Cortex of kidney (tissue), 1 donor: ENCODE measurements at places on chromosomes 2 and 18.

DNA sequence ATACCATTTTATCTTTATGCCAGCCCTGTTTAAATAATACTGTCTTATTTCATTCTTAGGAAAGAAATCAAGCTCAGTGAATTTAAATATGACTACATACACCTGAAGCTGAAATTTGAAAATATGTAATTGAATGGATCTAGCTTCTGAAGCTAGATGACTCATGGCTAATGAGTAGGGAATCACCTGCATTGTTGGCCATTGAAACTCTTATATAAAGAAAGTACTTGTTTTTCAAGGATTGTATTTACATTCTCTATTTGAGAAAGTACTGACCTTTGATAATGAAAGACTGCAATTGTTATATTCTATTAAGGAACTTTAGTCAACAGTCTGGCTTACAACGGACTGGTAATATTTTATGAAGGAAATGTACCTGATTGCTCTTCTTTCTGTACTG is 346.7 kb upstream of the LRATD1 start:
- no peak for DNase-seq

DNA sequence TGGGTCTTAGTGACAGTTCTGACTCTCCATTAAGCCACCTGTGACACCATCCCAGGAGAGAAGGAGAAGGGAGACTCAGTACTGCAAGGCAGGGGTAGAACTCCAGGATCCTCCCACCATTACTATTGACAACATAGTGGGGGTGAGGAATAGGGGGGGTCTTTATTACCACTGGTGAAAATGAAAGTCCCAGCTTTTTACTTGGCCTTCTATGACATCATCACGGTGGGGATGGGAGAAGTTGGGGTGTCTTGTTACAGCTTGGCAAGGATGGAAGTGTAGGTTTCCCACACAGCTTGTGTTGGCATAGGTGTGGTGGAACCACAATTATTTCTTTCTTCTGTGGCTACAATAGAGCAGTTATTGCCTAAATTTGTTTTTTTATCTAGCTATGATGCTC is 203.9 kb upstream of the DTNA start:
- no peak for DNase-seq

- no peak for DNase-seq
Measured at GRCh38 chr2:201242571-201243277, 17.6 kb upstream of the CASP8 start.

GRCh38 chr18:45336448-45336847 is 278.8 kb upstream of the SLC14A2 start:
- DNase-seq: no peak

DNA sequence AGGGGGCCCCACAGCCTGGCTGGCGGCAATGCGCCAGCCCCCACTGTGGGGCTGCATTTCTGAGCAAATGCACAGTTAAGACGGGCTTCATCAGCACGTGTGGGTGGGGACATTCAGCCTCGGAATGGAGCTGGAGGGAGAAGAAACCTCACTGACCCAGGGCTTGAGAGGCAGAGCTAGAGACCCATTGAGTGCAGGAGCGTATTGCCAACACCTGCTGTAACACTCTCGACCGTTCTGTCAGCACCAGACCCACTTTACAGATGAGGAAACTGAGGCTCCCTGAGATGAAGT is 200.9 kb upstream of the RAB6C start:
- DNase-seq: no peak

DNA sequence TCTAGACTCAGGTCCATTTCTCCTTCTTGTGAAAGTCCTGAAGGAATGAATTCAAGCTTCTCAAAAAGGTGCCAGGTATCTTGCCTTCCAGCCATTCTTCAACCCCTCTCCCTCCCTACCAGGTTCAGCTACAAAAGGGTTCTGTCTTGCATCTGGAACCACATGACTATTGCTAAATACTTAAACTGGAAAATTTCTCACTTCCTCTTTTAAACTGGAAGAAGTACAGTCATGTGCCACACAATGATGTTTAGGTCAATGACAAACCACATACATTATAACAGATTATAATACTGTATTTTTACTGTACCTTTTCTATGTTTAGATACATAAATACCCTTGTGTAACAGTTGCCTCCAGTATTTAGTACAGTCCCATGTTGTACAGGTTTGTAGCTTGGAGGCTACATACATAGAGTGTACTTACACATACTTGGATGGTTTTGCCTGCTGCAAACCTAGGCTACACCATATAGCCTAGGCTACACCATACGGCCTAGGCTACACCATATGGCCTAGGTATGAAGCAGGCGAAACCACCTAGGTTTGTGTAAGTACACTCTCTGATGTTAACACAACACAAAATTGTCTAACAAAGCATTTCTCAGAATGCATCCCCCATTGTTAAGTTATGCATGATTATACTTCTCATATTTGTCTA is 142.0 kb upstream of the DNMT3A start:
- no peak for DNase-seq

DNA sequence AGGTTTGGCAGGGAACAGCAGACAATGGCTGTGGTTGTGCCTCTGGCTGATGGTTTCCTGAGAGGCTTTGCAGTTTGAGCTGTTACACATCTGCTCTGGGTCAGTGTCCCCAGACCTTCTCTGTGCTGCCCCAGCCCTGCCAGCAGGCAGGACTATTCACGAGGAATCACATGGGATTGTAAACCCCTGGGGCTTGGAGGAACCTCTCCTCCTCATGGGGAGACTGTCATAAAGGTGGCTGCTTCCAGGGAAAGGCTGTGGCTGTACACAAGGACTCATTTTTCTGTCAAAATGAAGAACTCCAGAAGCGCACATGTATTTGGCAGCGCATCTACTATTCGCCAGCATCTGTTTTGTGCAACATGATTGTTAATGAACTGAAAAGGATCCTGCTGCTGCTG is 142.6 kb upstream of the CYP1B1 start:
- no peak for DNase-seq

- DNase-seq: no peak
Measured at GRCh38 chr18:5424903-5425664, 118.7 kb downstream of the EPB41L3 start.

DNA sequence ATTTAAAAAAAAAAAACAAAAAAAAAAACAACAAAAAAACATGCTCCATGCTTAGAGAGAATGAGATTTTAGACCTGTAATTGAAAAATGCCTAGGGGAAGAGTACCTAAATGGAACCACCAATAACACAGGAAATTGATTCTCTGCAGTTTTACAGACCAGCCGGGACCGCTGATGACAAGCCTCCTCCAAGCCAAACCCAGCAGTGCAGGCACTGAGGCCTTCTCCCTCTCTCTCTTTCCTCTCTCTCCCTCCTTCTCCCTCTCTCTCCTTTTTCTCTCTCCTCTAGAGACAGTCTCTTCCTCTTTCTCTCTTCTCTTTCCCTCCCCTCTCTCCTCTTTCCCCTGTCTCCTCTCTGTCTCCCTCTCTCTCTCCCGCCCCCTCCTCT is 228.8 kb upstream of the COPS8 start:
- DNase-seq: no peak

DNA sequence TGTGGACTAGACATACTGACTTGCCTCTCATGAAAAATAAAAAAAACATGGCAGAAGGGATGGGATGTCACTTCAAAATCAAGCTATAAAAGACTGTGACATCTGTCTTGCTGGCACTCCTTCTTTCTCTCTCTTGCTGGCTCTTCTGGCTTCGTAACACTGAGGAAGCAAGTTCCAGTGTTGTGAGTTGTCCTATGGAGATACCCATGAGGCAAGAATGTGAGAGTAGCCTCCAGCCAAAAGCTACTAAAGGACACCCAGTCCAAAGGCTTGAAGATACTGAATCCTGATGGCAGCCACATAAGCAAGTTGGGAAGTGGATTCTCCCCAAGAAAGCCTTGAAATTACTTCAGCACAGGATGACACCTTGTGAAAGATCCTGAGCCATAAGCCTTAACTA is 376.1 kb upstream of the TMEFF2 start:
- no peak for DNase-seq

GRCh38 chr2:137968477-137969417 is 4.5 kb downstream of the HNMT start:
- no peak for DNase-seq
